CD8-positive, alpha-beta memory T cell (primary cell): ENCODE measurements at places on chromosomes 7 and 10.

GRCh38 chr7:84188786-84189405 lies 5.7 kb downstream of the SEMA3A start:
- H3K27ac ChIP-seq = no peak overlapping the region
- peaks cover 7% of the 10 kb centered on the region for H3K4me1 ChIP-seq
- H3K36me3 ChIP-seq = no peaks in the 10 kb centered on the region
- no peak overlapping the region for H3K4me3 ChIP-seq
- no peak for DNase-seq

DNA sequence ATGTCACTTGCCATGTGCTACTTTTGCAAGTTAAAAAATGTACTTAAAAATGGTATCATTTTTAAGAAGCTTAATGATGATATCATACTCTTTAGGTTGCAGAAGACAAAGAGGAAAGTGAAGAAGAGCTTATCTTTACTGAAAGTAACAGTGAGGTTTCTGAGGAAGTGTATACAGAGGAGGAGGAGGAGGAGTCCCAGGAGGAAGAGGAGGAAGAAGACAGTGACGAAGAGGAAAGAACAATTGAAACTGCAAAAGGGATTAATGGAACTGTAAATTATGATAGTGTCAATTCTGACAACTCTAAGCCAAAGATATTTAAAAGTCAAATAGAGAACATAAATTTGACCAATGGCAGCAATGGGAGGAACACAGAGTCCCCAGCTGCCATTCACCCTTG lies 6.1 kb downstream of the LMOD2 start:
- DNase-seq = no peak
- H3K4me3 ChIP-seq = no peak overlapping the region
- no peaks in the 10 kb centered on the region for H3K27me3 ChIP-seq
- H3K4me1 ChIP-seq = no peaks in the 10 kb centered on the region

GRCh38 chr7:124764847-124765400 lies 668 bp downstream of the GPR37 start:
- DNase-seq = no peak
- H3K4me3 ChIP-seq = peak overlapping the region; percentile 63
- H3K27ac ChIP-seq = no peak overlapping the region

- H3K27me3 ChIP-seq = no peaks in the 10 kb centered on the region
- H3K36me3 ChIP-seq = peaks cover 5% of the 10 kb centered on the region
- no peak overlapping the region for H3K27ac ChIP-seq
- no peak overlapping the region for H3K4me3 ChIP-seq
- DNase-seq = no peak
- peaks cover 4% of the 10 kb centered on the region for H3K4me1 ChIP-seq
Observed at GRCh38 chr10:70137135-70137534, 4.5 kb upstream of the AIFM2 start.

- H3K4me3 ChIP-seq = no peak overlapping the region
- no peaks in the 10 kb centered on the region for H3K27me3 ChIP-seq
- H3K27ac ChIP-seq = no peak overlapping the region
- DNase-seq = no peak
Observed at GRCh38 chr10:131561897-131562296, 250.4 kb upstream of the TCERG1L start.

- H3K4me1 ChIP-seq = no peaks in the 10 kb centered on the region
- no peaks in the 10 kb centered on the region for H3K36me3 ChIP-seq
- H3K27ac ChIP-seq = no peak overlapping the region
- no peak for DNase-seq
- no peak overlapping the region for H3K4me3 ChIP-seq
- H3K27me3 ChIP-seq = no peaks in the 10 kb centered on the region
Observed at GRCh38 chr10:132665946-132666704, 119.8 kb downstream of the NKX6-2 start.

- no peak overlapping the region for H3K4me3 ChIP-seq
- H3K27me3 ChIP-seq = peaks cover 2% of the 10 kb centered on the region
- H3K36me3 ChIP-seq = no peaks in the 10 kb centered on the region
- no peak overlapping the region for H3K27ac ChIP-seq
- no peak for DNase-seq
Observed at GRCh38 chr10:14137391-14137790, 193.3 kb downstream of the FRMD4A start.

DNA sequence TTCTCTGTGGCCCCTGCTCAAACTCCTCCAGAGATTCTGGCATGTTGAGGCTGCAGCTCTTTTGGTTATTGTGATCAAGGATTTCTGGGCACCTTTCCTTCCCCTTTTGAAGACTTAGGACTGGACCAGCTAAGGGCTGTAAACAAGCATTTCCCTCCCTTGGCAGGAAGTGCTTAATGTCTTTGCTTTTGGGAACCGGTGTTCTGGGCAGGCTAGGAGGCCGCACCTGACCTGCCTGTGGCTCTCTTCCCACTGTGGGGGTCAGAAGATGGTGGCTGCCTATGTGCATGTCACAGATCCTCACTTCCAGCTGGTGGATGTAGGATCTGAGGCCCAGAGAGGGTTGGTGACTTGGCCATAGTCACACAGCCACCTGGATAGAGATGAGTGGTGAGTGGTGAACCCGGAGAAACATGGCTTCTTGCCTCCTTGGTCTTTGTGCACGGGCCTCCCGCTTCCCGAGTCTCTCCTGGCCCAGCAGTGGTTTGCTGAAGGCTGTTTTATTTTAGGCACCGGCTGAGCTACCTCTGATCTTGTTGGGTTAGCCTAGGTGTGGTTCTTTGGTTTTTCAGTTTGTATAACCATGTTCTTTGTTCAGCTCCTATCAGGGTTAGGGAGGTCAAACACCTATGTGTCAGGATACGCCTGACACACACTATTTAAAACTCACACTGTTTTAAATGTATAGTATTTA lies 82.0 kb downstream of the GRK5 start:
- DNase-seq = no peak
- H3K4me1 ChIP-seq = peaks cover 97% of the 10 kb centered on the region
- H3K27me3 ChIP-seq = no peaks in the 10 kb centered on the region
- no peaks in the 10 kb centered on the region for H3K36me3 ChIP-seq
- peak overlapping the region; percentile 15 for H3K4me3 ChIP-seq

DNA sequence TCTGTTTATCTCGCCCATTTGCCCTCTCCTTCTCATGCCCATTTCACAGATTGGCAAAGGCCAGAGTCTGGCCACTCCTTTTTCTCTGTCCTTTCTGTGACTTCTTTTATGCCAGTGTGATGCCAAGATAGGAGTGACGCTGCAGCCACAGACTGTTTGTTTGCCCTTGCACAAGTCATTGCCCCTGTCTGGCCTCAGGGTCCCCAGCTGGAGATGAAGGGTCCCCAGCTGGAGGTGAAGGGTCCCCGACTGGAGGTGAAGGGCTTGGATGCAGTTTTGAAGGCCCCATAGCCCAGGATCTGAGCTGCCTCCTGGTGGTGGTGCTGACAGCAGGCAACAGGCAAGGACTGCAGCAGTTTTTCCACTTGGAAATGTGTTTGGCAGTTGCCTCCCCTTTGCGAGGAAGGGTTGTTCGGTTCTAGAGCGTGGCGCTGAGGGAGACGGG lies 50.8 kb upstream of the SLC29A3 start:
- no peak overlapping the region for H3K27ac ChIP-seq
- H3K36me3 ChIP-seq = no peaks in the 10 kb centered on the region
- H3K4me1 ChIP-seq = no peaks in the 10 kb centered on the region
- DNase-seq = no peak
- H3K27me3 ChIP-seq = no peaks in the 10 kb centered on the region
- no peak overlapping the region for H3K4me3 ChIP-seq
